ELF-1 (cell line): ENCODE measurements at places on chromosomes 6 and 20.

GRCh38 chr20:39913274-39913673 is 775.8 kb downstream of the MAFB start:
- no peak for DNase-seq

DNA sequence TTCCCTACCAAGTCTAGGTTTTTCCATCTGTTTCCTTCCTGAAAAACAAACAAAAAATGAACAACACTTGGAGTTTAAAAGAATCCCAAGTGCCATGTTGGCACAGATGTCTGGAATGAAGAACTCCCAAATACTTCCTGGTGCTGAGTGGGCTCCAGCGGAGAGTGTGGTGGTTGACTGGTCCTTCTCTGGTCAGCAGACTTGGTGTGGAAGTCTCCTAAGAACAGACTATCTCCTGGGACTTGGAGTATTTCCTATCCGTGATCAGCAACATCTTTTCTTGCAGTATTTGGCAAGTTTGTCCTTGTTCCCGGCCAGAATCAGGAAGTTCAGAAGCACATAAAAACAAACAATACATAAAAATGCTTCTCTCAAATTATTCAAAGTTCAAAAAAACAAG is 154.1 kb downstream of the MTFR2 start:
- no peak for DNase-seq

DNA sequence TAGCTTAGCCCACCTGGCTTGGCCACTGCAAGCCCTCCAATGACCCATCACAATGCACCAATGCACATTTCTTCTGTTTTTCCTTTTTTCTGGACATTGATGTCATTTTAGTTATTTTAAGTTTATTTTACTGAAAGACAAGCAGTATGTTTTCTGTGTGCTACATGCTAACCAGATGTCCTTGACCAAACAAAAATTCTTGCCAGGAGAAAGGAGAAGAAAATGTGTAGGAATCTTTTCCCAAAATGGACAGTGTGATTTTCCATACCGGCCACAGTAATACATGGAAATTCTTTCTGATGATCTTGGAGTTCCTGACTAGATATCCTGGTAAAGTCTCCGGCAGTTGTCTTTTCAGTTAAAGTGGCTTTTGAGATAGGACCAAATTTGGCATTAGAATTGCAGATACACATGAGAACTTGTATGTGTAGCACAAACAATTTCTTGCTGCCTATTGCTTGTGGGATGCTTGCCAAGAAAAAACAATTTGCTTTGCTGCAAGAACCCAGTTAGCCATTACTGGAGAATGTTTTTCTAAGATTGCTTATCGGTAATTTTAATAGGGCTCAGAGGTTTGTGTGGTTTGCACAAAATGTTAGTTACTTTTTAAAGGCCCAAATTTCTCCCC is 696.5 kb upstream of the CITED2 start:
- DNase-seq = no peak

- no peak for DNase-seq
These were observed 61.6 kb upstream of the CEP85L start for GRCh38 chr6:118712969-118713368.

GRCh38 chr6:108714766-108715414 is 133.3 kb upstream of the ARMC2 start:
- DNase-seq = no peak

- no peak for DNase-seq
These were observed 71.9 kb downstream of the NCOA3 start for GRCh38 chr20:47573559-47573958.

- no peak for DNase-seq
These were observed 27.0 kb upstream of the ZFAND3 start for GRCh38 chr6:37792457-37793033.

GRCh38 chr20:43752051-43752360 is 25.2 kb upstream of the GTSF1L start:
- DNase-seq = no peak

GRCh38 chr6:33589731-33590530 is 9.9 kb upstream of the BAK1 start:
- peak; percentile 82 for DNase-seq

DNA sequence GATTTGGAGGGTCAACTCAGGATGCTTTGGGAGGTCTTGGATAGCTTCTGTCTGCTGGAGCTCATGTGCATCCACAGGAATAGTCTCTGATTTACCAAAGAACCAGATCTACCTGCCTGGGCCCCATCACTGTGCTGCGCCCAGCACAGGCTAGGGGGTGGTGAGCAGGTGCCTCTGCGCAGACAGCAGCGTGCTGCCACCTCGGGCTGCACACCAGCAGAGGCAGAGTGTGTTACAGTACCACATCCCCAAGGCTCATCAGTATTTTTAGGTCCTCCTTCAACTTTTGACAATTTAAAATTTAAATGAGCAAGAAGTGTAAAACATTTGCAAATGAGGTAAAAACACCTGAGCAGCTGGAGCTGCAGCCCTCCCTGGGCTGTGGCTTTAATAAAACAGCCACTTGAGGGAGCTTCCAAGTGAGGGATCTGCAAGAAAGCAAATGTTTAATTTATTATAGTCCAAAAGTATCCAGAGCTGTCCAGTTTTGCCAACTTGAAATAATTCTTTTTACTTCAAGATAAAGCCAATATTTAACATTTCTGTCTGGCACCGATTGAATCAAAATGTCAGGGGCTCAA is 324.9 kb downstream of the ZFAND3 start:
- DNase-seq = no peak

GRCh38 chr6:90346729-90347128 is 50.1 kb upstream of the BACH2 start:
- no peak for DNase-seq

- DNase-seq = no peak
These were observed 84.9 kb upstream of the LRFN2 start for GRCh38 chr6:40672087-40672486.

DNA sequence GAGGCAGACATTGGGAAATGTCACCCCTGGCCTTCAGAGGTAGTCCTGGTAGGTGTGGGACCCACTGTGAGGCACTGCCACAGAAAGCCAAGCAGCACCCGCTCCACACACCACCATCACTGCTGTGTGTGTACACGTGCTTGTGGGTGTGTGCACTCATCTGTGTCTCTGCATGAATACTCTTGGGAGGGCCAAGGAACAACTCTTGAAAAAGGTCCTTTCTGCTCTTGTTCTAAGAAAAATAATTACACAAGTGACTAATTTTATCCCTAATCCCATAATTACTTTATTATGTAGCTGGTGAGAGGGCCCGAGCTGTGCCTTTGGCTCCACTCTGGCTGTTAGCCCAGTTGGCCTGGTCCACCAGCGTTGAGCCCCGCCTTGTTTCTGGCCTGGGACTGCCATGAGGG is 21.7 kb upstream of the EPB41L1 start:
- no peak for DNase-seq

DNA sequence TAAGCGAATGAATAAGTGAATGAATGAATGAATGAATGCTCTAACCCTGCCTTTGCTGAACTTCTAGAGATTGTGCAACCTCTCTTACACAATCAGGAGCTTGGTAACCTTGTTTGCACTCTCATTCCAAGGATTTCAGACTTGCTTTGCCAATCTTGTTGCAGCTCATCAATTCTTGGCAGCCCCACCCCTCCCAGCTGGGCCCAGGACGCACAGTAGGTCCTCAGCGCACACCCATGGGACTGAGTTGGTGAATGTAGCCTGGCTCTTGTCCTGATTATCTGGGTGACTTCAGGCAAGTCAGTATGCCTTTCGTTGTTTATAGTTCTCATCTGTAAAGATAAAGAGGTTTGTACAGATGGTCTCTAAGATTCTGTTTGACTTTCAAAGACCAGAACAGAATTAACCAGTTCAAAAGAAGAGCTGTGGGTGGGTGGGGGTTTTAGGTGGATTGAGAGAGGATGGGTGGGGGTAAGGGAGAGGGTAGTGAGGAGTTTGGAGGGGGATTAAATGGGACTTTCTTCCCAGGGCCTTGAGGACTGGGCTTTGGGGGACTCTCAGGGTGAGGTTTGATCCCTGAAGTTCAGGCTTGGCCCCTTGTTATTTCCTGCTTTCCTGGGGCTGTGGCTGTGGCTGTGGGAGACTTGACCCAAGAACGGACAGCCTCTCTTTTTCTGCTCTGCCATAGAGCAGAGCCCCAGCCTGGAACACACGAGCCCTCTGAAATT is 33.2 kb downstream of the VEGFA start:
- DNase-seq = no peak

DNA sequence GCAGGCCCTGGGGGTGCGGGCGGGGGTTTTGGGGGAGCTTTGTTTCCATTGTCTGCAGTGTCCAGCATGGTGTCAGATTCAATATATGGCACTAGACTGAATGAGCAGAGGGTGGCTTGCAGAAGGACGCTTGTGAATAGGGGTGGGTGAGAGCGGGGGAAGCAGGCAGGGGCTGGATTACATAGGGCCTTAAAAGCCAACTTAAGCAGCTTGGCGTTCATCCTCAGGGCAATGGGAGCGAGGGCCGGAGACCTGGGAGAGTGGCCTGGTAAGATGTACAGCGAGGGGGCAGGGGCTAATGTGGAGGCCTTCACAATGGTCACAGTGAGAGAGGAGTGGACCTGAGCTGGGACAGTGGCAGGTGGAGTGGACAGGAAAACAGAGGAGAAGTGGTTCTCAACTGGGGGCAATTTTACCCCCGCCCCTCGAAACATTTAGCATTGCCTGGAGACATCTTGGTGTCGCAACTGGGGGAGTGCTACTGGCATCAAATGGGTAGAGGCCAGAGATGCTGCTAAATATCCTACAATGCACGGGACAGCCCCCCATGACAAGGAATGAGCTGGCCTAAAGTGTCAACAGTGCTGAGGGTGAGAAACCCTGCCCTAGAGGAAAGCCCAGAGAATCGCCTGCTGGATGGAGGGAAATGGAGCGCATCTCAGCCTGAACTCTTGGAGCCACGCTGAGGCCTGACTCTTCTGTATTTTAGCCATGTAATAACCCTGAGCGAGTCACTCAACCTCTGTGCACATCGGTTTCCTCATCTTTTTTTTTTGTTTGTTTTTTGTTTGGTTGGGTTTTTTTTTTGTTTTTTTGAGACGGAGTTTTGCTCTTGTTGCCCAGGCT is 15.1 kb upstream of the BAK1 start:
- DNase-seq = no peak

DNA sequence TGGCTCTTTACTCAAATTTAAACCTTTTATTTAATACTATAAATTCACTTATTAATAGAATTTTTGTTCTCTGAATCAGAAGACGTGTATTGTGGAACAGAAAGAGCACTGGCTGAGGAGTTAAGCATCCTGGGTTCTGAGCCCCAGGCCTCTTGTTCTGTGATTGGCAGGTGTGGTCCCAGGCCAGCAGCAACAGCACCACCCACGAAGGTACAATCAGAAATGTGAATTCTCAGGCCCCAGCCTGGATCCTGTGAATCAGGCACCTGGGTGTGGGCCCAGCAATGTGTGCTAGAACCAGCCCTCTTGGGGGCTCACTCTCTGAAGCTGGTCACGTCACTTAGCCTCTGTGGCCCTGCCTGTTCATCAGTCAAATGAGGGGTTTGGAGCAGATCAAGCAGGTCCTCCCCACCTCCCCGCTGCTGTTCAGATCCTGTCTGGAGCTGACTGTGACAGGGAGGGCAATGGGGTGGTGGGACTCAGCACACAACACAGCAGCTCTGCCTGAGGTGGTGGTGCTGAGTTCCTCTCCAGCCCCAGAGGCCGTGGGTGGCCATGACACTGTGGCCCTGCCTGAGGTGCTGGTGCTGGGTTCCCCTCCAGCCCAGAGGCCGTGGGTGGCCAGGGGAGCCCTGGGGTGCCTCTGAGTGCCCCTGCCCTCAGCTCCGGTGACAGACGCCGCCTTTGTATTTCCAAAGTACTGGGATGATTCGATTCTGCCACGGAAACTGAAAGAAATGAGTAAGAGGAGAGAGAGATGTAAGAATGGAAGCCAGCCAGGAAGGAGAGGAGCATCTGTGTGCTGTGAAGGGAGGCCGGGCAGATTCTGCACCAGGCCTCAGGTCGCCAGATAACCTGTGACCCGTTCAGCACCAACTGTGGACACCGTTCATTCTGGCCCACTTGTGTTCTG is 41.6 kb upstream of the FRMD1 start:
- DNase-seq = peak; percentile 4

- no peak for DNase-seq
These were observed 90.4 kb downstream of the CD164 start for GRCh38 chr6:109291902-109292301.

- no peak for DNase-seq
These were observed 98.9 kb downstream of the PSMG4 start for GRCh38 chr6:3357678-3358077.

- DNase-seq = no peak
These were observed 44.1 kb upstream of the FNDC1 start for GRCh38 chr6:159125014-159125609.

DNA sequence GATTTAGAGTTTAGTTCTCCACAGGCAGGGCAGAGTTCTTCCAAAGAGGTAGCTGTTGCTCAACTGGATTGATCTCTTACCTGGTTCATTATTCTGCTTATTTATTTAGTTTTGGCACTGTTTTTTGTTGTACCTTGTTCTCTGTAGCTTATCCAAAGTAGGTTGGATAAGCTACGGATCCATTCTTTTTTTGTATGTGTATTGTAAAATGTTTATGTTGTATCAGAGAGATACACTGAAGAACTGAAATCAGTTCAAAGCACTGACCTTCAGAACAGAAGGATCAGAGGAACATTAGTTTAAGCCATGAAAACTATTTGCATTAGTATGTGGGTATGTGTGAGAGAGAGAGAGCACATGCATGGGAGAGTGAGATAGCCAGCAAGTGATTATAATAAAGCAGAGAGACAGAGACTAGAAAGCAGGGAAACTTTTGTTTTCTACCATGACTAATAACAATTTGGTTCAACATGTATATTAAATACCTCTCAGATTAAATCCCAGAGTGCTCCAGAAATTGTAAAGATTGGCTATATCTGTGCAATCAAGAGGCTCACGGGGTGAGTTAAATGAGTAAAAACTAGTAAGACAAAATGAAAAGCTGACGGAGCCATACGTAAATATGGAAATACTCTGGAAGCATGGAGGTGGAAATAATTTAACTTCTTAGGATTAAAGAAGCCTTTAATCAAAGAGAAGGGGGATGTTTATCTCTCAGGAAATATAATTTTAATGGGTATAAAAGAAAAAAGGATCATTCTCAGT is 40.2 kb downstream of the ITCH start:
- no peak for DNase-seq

DNA sequence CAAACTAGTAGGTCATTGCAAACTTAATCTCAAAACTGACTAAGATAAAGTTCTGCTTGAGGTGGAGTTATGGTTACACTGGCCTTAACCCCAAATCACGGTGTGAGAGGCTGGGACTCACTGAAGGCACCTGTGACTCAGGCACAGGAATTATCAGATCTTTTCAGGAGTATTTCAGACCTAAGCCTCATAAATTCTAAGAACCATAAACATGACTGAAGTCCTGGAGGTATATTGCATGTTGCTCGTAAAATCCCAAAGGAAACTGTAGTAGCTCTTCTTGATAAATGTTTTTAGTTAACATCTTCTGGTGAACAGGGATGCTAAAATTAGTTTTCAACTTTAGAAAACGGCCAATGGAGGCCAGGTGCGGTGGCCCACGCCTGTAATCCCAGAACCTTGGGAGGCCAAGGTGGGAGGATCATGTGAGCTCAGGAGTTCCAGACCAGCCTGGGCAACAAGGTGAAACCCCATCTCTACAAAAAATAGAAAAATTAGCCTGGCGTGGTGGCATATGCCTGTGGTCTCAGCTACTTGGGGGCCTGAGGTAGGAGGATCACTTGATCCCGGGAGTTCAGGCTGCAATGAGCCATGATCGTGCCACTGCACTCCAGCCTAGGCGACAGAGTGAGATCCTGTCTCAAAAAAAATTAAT is 36.5 kb downstream of the DZANK1 start:
- DNase-seq = no peak

- no peak for DNase-seq
These were observed 3.1 kb upstream of the POU3F2 start for GRCh38 chr6:98831057-98831958.
